GM04504 (cell line): ENCODE measurements at places on chromosomes 1 and 21.

DNA sequence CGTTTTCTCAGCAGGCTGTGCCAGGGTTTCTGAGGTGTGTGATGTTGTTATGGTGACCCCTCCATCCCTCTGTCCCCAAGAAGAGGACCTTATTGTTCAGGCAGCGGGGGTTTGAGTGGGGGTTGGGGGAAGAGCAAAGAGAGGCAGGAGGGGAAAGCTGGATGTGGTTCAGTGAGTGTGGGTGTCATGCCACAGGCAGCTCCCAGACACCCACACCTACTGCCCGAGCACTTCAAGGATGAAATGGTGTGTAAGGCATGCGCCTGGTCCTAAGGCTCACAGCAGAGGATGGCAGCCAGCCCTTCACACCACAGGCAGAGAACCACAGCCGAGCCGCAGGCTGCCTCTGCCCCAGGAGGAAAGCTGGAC, 49.9 kb upstream of the STUM start:
- DNase-seq = no peak

GRCh38 chr1:11985851-11986250, 5.6 kb downstream of the MFN2 start:
- no peak for DNase-seq

DNA sequence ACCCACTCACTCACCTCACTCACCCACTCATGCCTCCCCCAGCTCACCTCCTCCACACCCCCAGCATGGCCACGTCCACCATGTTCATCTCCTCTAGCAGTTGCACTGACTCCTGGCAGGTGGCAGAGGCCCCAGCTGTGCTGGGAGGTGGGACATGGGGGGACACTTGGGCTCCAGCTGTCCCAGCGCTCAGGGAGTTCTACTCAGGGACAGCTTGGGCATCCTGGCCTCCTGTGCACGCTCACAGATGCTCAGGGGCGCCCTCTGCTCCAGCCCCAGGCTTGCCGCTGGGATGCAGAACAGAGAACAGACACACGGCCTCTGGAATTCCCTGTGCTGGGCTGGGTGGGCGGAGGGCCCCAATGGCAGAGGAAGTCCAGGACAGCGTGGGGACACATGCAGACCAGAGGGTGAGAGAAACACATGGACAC, 5.2 kb downstream of the KRTAP10-8 start:
- DNase-seq = no peak

GRCh38 chr21:32554832-32555638, 30.3 kb downstream of the TCP10L start:
- DNase-seq = no peak

DNA sequence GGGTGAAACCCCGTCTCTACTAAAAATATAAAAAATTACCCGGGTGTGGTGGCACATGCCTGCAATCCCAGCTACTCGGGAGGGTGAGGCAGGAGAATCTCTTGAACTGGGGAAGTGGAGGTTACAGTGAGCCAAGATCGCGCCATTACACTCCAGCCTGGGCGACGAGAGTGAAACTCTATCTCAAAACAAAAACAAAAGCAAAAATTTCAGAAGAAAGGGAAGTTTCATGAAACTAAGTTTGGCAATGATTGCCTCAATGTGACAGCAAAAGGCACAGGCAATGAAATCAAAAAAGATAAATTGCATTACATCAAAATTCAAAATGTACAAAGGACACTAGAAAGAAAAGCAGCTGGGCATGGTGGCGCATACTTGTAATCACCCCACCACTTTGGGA, 40.1 kb downstream of the BTF3L4 start:
- no peak for DNase-seq

DNA sequence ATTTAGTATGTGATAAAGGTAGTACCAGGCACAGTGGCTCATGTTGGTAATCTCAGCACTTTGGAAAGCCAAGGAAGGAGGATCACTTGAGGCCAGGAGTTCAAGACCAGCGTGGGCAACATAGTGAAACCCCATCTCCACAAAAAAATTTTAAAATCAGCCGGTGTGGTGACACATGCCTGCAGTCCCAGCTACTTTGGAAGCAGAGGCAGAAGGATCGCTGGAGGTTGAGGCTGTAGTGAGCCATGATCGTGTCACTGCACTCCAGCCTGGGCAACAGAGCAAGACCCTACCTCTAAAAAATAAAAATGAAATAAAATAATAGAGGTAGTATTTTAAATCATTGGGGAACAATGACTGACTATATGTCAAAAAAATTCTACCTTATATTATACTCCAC, 17.2 kb downstream of the SASS6 start:
- no peak for DNase-seq

DNA sequence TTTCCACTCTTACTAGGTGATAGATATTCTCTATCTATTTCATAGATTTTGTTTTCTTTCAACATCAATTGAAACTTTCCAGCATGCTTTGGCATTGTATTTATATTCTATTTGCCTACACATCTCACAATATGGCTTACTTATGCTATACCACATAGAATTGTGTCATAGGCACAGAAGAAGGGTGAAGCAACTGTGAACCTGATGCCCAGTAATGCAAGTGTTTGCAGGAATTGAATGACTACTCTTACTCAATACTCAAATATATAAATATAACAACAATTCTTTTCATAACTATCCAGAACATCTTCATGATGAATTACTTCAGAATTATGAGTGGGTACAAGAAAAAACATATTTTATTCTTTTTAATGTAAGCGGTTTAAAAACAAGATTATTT, 165.9 kb downstream of the PTBP2 start:
- DNase-seq = no peak
